Femur (tissue), 1 donor: ENCODE measurements at places on chromosomes 3 and 15.

- peak; percentile 85 for DNase-seq
These were observed 134.7 kb downstream of the TPRA1 start for GRCh38 chr3:127455541-127456450.

DNA sequence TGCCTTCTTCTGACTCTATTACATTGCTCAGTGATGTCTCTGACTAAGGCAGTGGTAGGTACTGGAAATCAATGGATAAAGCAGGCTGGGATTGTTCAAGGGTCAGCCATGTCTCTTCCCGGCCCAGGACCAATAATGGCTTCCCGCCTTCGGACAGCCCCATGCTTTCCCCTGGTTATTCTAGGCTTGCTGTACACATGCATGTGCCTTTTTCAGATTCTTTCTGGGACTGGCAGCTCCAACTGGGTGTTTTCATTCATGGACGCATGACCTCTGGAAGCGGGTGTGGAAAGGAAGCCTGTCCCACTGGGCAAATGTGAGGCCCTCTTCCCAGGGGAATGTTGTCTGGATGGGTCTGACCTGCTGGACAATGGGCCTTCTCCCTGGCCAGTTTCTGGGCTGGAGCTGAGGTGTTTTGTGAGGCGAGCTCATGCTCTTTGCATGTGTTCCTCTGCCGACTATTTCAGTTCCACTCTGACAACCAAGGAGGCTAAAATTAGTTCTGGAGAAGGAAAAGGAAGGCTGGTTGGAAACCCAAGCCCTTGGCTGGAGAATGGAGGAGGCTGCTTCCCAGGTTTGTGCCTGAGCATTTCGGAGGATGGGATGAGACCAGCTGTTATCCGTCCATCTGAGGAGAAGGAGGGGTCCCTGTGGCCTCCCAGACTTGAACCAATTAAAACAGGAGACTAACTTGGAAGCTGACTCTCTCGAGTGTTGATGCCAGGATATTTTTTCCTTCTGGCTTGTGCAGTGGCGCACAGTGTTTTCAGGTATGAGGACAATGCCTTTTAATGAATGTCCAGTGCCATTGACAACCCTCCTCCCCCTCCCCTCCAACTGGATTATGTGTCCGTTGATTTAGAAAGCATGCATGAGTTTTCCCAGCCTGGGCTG is 6.9 kb downstream of the ACVR2B start:
- DNase-seq = peak; percentile 78

DNA sequence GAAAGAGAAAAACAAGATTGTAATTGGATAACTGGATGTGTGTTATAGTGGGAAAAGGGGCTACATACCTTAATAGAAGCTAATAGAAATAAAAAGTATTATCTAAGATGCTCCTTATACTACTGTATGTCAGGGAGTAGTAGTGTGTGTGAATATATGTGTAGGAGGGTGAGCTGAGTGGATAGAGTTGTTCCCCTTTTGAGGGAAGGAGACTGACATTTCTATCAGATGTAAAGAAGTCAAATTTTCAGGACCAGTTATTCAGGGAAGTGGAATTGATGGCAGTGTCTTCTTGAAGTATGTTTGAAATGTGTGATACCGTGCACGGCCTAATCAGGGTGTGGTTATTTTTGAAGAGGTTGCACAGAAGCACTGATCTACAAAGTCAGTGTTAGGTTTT is 49.1 kb downstream of the PCOLCE2 start:
- DNase-seq = no peak

GRCh38 chr3:40128166-40128565 is 181.3 kb upstream of the EIF1B start:
- DNase-seq = no peak

GRCh38 chr3:110909839-110910238 is 161.8 kb upstream of the NECTIN3 start:
- DNase-seq = no peak

GRCh38 chr15:63827113-63827512 is 6.6 kb downstream of the HERC1 start:
- DNase-seq = no peak

- no peak for DNase-seq
These were observed 72.3 kb downstream of the CHSY1 start for GRCh38 chr15:101179341-101180153.

GRCh38 chr15:56295433-56295832 is 51.8 kb upstream of the RFX7 start:
- DNase-seq = no peak

- peak; percentile 32 for DNase-seq
These were observed 76.2 kb downstream of the LARS2 start for GRCh38 chr3:45464336-45465170.

- DNase-seq = no peak
These were observed 20.5 kb upstream of the STAG1 start for GRCh38 chr3:136772709-136773108.

GRCh38 chr15:75696854-75697259 is 15.8 kb downstream of the CSPG4 start:
- DNase-seq = no peak

GRCh38 chr3:20078194-20078714 is 38.0 kb downstream of the KAT2B start:
- no peak for DNase-seq

- DNase-seq = no peak
These were observed 79.3 kb upstream of the POLG start for GRCh38 chr15:89413877-89414276.

GRCh38 chr15:83243634-83244033 is 36.0 kb upstream of the HDGFL3 start:
- DNase-seq = no peak

DNA sequence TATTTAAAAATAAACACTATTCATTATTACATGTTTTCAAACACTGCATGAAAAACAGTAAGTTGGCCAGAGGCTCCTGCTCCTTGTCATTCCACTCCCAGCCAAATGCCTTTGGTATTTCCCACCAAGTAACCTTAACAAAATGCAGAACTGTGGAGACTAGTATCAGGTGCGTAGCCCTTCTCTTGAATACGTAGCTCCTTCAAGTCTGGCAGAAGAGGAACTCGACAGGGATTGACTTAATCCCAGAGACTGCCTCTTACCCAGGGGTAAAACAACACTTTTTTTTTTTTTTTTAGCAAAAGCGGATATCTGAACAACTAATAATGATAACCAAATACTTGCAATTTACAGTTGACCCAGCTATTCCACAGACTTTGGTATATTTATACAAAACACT is 738 bp downstream of the COMMD2 start:
- no peak for DNase-seq

GRCh38 chr3:143427631-143428030 is 308.1 kb downstream of the CHST2 start:
- DNase-seq = no peak

DNA sequence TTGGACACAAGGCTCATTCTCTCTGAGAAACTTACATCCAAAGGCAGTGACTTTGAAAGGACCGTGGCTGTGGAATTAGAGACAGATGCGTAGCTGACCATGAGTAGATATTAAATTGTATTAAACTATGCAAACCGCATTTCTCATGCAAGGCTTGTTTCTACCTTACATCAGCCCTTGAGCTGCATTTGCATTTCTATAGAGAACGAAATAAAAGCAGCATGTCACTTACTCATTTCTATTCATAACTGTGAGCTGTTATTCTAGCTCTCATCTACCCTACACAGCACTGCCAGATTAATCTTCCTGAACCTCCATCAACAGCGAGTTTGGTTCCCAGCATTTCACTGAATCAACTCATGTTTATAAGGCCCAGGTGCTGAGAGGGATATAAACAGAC is 72.3 kb downstream of the THSD4 start:
- DNase-seq = no peak
